Esophagus squamous epithelium (tissue), 5 donors: ENCODE measurements at places on chromosomes 6 and 20.

DNA sequence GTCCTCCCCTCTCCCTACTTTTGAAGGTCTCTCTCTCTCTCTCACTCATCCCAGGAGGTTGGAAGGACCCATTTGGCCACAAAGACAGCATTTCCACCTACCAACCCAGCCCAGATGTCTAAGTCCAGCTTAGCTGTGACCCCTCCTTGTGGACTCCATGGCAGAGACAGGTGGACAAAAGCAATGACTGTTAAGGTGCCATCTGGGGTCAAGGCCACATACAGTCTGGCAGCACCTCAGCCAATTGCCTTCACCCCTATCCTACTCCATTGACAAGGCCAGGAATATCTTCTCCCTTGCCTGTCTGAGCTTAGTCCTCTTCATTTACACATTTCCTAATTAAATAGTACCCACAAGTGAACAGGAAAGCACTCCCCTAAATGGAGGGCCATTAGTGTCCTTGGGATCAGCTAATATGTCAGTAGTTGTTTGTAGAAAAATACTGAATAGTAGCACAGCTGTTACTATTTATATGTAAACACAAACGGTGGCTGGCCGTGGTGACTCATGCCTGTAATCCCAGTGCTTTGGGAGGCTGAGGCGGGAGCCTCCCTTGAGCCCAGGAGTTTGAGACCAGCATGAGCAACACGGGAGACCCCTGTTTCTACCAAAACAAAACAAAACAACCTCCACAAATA, 28.8 kb downstream of the GCM1 start:
- no peak for DNase-seq

DNA sequence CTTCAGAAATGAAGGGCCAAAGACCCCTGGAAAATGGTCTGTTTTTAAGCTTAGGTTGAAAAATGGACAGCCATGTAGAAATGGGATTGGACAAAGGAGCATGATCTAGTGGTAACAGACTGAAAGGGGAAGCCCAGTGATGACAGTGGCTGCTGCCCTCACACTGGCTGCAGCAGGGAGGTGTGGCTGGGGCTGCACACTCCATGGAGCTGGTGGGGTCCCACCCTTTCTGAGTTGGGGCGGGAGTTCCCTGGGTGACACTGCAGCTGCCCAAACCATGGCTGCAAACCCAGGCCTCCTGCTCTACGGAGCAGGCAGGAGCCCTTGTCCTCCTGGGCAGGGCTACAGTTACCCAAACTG, 8.5 kb upstream of the PACSIN1 start:
- DNase-seq: no peak

DNA sequence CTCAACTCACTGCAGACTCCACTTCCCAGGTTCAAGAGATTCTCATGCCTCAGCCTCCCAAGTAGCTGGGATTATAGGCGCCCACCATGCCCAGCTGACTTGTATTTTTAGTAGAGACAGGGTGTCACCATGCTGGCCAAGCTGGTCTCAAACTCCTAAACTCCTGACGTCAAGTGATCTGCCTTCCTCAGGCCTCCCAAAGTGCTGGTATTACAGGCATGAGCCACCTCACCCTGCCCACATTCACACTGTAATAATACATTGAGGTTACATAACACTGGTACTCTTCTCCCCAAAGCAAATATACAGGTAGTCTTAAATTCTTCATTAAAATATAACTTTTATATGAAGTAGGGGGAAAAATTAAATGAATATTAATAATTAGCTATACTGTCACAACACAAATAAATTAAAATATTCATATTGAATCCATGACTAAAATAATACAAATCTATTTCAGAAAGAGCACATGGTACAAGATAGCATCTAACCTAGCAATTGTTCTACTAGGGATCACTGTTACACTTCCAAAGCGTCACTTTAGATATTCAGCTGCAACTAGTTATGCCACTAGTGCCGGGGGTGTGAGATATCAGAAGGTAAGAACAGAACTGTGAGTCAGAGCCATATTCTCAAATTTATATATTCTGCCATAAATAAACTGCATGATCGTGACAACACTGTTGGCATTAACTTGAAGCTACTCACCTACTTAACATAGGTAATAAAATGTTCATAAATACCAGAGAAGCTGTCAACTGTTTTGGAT, 169.1 kb upstream of the SHLD1 start:
- DNase-seq: no peak

DNA sequence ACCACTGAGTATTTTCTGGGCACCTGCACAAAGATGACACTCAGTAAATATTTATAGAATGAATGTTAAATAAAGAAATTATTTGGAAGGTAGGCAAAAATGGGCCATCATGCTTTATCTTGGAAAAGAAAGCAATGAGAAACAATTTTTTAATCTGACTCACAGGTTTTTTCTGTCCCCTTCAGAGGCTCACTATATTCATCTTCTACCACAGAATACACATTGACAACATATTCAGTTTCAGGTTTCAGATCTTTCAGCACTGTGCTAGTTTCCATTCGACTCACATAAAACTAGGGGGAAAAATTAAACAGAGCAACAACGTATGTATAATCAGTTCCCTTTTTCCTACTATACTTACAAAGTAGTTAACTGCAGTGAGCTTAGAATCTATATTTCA, 58.3 kb downstream of the COL12A1 start:
- DNase-seq: no peak

GRCh38 chr20:17631576-17632319, 50.3 kb downstream of the RRBP1 start:
- DNase-seq: no peak

DNA sequence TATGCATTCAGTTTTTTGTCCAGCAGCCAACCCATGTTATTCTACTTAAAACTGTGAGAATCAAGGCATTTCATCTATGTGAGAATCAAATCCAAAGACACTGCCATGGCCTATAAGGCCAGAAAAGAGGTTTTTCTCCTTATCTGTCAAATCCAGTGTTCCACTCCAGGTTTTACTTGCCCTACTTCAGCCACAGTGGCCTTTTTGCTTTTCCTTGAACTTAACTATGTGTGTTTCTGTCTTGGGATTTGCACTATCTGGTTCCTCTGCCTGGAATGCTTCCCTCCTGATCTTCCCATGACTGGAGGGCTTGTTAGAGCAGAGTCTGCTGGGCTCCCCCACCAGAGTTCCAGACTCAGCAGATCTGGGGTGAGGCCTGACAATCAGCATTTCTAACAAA, 113.1 kb upstream of the DOK5 start:
- no peak for DNase-seq

GRCh38 chr6:159527351-159527750, 165.7 kb downstream of the SOD2 start:
- no peak for DNase-seq

GRCh38 chr6:123509112-123509511, 127.6 kb downstream of the TRDN start:
- DNase-seq: no peak

DNA sequence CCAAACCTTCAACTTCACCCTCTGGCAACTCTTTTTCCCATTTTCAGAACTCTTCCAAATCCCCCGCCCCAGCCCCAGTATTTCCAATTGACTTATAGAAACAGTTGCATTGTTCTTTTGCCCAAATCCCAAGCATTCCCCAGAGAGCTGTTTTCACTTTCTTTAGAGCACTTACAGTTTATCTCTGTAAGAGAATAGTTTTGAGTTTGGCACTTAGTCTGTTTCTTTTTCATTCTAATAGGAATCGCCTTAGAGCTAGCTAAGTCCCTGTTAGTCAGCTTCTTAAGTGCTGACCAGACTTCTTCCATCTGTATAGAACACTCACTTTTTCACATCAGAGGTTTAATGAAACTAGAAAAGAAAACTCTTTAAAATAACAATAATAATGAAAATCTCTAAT, 374.2 kb upstream of the FLRT3 start:
- DNase-seq: no peak
